B cell (primary cell): ENCODE measurements at places on chromosomes 2 and 18. TPM values are rescaled to one million over a fixed set of nuclear protein-coding genes. Genes with fewer than 3 reads are reported as not detected.
A peak's percentile ranks its signal among the peaks of the same experiment; 100 is the strongest.

DNA sequence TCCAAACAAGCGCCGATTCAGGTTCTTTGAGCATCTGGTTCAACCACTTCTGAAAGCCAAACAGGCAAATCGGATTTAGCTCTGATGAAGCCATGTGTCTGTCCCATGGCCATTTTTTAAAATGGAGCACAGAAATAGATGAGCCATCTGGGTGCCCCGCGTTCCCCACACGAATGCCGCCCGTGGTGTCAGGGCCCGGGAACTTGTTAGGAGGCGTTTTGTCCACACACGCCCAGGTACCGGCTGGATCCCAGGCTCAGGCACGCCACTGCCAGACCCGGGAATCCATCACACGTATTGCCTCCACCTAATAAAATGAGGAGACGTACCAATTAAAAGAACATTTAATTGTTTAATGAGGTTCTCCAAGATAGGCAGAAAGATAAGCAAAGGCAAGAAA is 374.4 kb upstream of the SALL3 start:
- H3K36me3 ChIP-seq = no peaks in the 10 kb centered on the region
- DNase-seq = no peak
- no peak overlapping the region for H3K4me3 ChIP-seq

DNA sequence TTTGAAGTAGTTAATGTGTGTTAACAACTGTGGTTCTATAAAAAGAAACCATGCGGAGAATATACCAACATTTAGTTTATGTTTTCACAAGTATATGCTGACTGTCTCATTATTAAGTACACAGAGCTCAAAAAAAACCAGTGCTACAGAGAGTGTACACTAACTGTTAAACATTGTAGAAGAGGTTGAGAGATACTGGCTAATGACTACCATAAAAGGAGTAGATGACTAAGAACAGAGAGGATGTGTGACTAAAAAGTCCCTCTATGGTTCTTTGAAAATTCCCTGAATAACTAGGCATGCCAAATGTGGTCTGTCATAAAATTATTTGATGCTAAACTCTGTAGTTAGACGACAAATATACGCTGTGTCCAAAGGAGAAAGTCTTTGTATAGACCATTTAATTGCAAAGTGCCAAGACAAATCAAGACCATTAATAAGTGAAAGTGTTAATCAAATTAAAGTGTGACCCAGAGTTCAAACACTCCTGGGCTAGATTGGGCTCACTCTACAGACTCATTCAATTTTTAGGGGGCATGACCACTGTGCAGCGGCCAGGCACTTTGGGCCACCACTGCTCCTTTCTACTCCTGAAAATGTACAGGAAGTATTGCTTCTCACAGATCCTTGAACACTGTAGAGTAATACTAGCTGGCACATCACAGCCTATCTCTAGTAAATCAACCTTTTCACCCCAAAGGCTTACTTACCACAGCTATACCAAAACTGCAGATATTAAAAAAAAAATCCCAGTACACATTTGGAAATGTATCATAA is 45.1 kb upstream of the SERTAD2 start:
- H3K4me3 ChIP-seq = no peak overlapping the region
- no peak overlapping the region for H3K27ac ChIP-seq
- no peaks in the 10 kb centered on the region for H3K27me3 ChIP-seq
- peak; percentile 27 for DNase-seq
- H3K4me1 ChIP-seq = peaks cover 24% of the 10 kb centered on the region

- no peaks in the 10 kb centered on the region for H3K36me3 ChIP-seq
- H3K4me1 ChIP-seq = no peaks in the 10 kb centered on the region
- H3K4me3 ChIP-seq = no peak overlapping the region
- no peak for DNase-seq
- H3K27ac ChIP-seq = no peak overlapping the region
- H3K27me3 ChIP-seq = no peaks in the 10 kb centered on the region
Measured at GRCh38 chr18:53749766-53750165, 474.7 kb downstream of the MBD2 start.

RIT2 gene
- polyA plus RNA-seq = not detected in 2 replicates

DNA sequence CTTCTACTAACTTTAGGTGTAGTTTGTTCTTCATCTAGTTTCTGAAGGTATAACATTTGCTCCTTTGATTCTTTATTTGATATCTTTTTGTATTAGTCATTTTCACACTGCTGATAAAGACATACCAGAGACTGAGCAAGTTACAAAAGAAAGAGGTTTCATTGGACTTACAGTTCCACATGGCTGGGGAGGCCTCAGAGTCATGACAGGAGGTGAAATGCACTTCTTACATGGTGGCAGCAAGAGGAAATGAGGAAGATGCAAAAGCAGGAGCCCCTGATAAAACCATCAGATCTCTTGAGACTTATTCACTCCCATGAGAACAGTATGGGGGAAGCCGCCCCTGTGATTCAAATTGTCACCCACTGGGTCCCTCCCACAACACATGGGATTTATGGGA is 544.4 kb upstream of the DSEL start:
- H3K27ac ChIP-seq = no peak overlapping the region
- H3K27me3 ChIP-seq = no peaks in the 10 kb centered on the region
- no peaks in the 10 kb centered on the region for H3K4me1 ChIP-seq
- H3K4me3 ChIP-seq = no peak overlapping the region
- H3K36me3 ChIP-seq = no peaks in the 10 kb centered on the region

UPP2 gene
- not detected in 2 replicates for polyA plus RNA-seq

CERKL gene
- 0.03 TPM in 2 replicates for polyA plus RNA-seq

EPB41L3 gene
- polyA plus RNA-seq = 0.42 and 0.58 TPM in 2 replicates
